Hair follicle dermal papilla cell (primary cell): ENCODE measurements at places on chromosomes 16 and 17. TPM values are rescaled to one million over a fixed set of nuclear protein-coding genes. Genes with fewer than 3 reads are reported as not detected.

Gene KRT39
- total RNA-seq = not detected in 2 replicates

Gene EFNB3
- total RNA-seq = 3.2 and 5.2 TPM in 2 replicates

Gene FNDC8
- total RNA-seq = not detected in 2 replicates

Gene CTRB1
- not detected in 2 replicates for total RNA-seq

Gene CCDC40
- total RNA-seq = 3.5 and 4.7 TPM in 2 replicates

Gene DUSP14
- 67.8 and 93.7 TPM in 2 replicates for total RNA-seq

Gene EFCAB5
- under 0.01 and 0.36 TPM in 2 replicates for total RNA-seq

Gene ZG16
- total RNA-seq = not detected in 2 replicates

Gene ICAM2
- total RNA-seq = 0.73 and 1.5 TPM in 2 replicates
